ENCODE measurements at places on chromosomes 7 and 10.

GRCh38 chr7:113652501-113652900 is 266.3 kb downstream of the PPP1R3A start:
- DNase-seq, result no peak

DNA sequence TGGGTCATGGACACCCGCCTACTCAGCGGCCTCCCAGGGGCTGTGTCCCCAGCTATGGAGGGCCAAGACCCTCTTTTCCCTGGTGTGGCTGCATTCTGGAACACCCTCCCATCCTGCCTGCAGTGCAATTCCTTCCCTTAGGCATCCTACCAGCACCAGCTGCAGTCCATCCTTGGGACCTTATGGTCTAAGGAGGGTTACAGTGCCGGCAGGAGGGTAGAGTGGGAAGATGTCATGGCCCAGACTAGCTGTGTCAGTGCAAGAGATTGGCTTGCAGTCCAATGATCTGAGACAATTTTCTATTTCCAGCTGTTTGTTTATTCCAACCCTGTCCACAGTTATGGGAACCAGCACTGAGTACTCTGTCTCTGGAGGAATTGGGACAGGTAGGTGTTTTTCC is 92.4 kb downstream of the WDFY4 start:
- DNase-seq, result no peak

GRCh38 chr7:22972207-22972606 is 41.7 kb downstream of the HYCC1 start:
- DNase-seq, result no peak

GRCh38 chr10:95334805-95335144 is 44.0 kb upstream of the PDLIM1 start:
- no peak for DNase-seq

DNA sequence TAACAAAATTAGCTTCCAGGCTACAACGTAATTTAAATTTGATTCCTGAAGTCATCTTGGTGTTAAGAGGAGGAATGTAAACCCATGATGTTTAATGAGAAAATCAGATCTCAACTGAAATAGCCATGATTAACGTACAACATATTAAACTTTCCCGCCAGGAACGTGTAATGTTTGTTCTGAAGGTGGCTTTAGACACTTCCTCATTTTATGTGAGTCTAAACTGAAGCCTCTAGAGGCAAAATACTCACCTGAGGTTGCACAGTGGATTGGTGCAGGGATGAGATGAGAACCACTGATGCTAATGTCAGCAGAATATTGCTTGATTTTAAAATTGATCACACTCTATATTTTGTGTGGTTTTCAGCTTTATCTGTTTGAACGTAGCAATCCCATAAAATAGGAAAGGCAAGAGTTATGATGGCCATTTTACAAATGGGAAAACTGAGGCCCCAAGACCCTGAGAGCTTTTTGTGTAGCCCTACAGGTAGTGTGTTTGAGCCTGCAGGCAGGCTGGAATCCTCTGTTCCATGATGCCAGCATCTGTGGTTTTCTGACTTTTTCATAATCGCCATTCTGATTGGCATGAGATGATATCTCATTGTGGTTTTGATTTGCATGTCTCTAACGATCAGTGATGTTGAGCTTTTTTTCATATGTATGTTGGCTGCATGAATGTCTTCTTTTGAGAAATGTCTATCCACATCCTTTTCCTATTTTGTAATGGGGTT is 243.7 kb upstream of the BMPER start:
- no peak for DNase-seq

GRCh38 chr10:63140077-63140476 is 6.9 kb downstream of the NRBF2 start:
- DNase-seq, result no peak

DNA sequence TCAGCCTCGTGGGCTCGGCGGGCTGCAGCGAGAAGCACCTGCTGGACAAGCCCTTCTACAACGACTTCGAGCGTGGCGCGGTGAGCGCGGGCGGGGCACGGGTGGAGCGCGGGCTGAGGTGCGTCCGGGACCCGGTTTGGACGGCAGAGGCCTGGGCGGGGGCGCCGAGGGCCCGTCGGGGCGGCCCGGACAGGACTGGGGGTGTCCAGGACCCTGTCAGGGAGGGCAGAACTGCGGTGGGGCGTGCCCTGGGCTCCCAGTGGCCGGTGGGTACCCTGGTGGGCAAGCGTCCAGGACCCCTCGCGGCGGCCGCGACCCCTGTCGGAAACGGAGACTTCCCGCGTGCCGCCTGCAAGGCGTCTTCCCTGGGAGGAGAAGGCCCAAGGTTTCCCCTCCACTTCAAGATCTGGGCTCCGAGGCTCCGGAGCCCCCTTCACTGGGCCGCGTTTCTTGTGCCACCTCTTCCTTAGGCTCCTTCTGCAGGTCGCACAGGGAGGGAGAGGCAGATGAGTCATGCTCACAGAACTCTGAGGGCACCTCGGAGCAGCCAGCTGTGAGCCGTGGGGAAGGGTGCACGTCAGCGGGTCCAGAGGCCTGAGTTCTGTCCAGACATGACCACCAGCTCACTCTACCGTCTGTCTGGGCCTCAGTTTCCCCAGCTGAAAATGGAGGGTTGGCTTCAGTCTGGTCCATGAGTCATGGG is 485 bp downstream of the ALOX5 start:
- DNase-seq, result no peak

DNA sequence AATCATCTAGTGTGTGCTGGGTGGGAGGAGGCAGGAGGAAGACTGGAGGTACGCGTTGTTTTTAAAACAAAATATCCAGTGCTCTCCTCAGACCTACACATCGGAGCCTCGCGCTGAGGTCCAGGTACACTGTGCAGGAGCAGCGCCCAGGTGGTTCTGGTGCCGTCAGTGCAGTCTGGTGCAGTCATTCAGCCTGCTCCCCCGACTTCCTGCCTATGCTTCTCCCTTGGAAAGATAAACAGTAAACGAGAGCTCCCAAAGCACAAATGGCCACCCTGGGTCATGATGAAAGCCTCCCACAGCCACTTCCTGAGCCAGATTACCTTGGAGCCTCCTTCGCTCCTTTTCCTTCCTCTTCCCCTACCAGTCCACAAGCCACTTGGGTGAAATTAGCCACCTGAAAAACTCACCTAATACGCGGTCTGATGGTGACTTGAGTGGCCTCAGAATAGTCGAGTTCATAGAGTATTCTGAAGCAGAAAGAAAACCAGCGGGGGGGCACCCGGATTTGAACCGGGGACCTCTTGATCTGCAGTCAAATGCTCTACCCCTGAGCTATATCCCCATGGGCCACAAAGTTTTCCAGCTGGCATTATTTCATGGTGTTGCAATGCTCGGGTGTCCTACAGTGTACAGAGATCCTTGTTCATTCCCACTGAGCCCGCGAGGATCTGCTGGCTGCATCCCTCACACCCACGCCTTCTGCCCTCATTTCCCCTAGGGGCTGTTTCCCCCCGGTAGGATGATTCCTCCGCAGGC is 82.5 kb downstream of the ZNF467 start:
- no peak for DNase-seq

DNA sequence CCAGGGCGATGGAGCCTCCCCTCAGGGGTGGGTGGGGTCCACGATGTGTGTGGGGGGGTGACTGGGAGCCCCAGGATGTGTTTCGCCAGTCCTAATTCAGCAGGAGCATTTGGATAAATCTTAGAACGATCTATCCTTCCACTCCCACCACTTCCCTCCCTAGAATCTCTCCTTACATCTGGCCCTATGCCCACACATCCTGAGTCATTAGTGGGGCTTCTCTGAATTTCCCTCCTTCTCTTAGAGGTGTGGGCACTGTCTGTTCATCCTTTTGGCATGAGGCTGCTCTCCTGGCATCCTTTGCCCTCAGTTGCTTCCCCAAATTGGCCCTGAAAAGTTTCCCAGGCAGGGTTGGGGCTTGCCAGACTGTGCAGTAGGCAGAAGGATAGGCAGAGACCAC is 1.6 kb downstream of the GHRHR start:
- no peak for DNase-seq

GRCh38 chr7:2405601-2406345 is 2.4 kb downstream of the CHST12 start:
- no peak for DNase-seq

DNA sequence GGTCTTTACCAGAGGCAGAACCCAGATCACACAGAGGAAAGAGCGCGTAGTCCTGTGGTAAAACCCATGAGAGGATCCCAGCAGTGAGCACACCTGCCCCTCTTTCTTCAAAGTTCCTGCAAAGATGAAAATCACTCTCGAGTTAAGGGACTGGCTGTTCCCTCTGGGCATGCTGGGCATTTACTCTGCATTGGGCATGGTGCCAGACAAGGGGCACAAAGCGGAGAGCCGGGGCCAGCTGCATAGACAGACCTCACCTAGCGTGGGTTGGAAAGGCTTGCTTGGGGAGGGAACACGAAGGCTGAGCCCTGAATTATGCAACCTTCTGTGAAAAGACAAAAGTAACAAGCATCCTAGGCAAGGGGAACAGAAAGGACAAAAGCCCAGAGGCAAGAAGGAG is 120.0 kb upstream of the TCERG1L start:
- no peak for DNase-seq

GRCh38 chr10:61894133-61894532 is 7.4 kb upstream of the ARID5B start:
- no peak for DNase-seq

DNA sequence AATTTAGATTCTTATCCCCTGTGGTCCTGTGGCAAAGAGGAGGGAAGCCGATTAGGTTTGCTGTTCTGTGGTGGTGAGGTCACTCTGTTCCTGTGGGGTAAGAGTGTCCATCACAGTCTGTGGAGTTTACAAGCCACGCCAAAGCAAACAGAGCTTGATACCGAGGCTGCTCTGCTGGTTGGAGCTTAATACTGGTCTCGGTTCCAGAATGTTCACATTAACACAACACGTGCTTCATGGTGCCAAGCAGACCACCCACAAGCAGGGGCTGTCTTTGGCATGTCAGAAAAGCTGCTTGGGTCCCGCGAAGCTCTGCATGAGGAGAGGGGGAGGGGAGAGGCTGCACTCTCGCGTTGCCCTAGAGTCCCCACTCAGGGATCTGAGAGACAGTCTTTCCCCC is 47.5 kb downstream of the DNAJB6 start:
- no peak for DNase-seq

DNA sequence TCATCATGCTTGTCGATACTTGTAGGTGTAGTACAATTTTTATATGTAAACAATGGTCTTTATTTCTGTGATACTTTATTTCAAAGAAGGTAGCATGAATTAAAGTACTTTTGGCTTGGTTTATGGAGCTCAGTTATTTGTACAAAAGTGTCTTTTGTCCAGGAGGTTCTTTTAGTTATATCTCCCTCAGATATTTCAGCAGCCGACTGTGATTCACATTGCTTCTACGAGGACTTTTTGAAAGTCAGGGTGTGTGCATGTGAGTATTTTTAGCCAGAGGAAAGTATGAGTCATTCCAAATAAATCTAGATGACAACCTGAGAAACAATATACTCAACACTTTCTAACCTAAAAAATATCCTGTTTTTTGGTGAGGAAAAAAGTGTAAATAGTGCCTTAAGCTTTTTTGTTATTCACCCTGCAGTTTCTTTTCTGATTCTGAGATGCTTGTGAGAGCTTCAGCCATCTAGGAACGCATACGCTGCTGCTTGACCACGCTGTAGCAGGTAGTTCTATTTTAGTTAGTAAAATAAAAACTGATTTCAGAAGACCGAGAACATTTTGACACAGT is 595 bp upstream of the SUN1 start:
- no peak for DNase-seq

- DNase-seq, result no peak
These were observed 1.3 kb downstream of the CNNM1 start for GRCh38 chr10:99330347-99330924.

- DNase-seq, result no peak
These were observed 1.2 kb downstream of the CACUL1 start for GRCh38 chr10:118753331-118754228.

DNA sequence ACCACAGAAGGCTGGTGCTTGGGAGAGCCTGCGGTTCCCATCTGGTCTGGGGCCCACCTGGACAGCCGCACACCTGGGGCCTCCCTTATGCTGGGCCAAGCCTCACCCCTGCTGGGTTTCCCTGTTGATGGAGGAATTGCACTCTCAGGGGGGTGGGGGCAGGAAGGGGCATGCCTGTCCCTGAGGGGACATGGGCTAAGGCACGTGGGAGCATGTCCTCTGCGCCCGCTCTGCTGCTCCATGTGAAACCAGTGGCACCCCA is 43.4 kb downstream of the OAT start:
- no peak for DNase-seq

GRCh38 chr7:135235841-135236240 is 2.2 kb downstream of the STRA8 start:
- no peak for DNase-seq

DNA sequence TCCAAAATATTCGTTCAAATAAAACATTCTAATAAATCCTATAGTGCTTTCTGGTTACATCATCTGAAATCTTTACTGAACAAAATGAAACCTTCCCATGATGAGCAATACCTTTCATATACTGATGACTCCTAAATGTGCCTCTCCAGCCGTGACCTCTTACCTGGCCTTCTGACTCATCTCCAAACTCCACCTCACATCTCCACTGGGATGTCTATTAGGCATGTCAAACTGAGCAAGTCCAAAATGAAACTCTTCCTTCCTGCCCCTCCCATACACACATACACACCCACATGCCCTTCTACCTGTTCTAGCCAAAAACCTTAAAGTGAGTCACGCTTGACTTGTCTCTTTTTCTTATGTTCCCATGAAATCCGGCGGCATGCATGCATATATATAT is 22.9 kb downstream of the GSAP start:
- DNase-seq, result no peak

GRCh38 chr7:88366845-88367244 is 60.2 kb upstream of the STEAP4 start:
- DNase-seq, result no peak

DNA sequence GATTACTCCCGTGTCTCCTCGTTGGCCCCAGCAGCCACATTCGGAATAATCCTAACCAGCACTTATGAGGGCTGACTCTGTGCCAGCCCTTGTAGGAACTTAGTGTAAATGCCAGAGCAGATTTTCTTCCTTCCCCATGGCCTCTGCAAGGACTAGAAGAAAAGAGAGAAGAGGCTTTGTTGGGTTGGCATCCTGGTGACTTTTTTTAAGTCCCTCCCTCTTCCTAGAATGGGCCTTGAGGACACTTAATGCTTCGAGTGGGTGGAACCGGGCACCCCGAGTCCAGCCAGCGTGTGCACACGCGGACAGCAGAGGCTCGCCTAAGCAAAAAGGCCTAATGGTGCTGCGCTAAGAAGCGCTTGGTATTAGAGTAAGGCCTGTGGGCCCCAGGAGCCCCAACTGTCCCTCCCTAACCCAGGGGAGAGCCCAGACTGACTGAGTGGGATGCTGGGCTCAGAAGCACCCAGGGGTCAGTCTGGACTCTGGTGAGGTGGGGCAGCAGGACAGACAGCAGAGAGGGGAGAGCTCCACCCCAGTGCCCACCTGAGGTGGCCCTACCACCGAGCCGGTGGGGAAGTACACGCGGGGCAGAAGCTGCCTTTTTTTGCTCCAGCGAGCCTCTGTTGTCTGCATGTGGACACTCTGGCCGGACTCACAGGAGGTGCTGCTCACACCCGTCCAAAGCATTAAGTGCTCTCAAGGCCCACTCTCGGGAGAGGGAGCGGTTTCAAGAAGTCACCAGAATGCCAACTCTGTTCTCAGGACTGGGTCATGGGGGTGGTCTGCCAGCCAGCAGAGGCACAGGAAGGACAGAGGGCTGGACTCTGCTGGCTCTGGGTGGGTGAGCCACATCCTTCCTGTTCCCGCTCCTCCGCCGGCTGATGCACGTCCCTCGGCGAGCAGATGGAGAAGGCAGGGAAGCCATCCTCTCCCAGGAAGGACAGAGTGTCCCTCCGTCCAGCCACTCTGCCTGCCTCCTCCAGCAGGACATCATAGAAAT is 12.5 kb downstream of the ITPRIP start:
- no peak for DNase-seq

- no peak for DNase-seq
These were observed 78.8 kb upstream of the GSDME start for GRCh38 chr7:24836084-24836483.

GRCh38 chr10:50335397-50335796 is 84.1 kb upstream of the ASAH2 start:
- no peak for DNase-seq

Measured in NCI-H1048 (cell line).